Neural progenitor cell (in vitro differentiated cells): ENCODE measurements at places on chromosomes 6 and 20. TPM values are rescaled to one million over a fixed set of nuclear protein-coding genes. Genes with fewer than 3 reads are reported as not detected.
A peak's percentile ranks its signal among the peaks of the same experiment; 100 is the strongest.

Gene CST4
- not detected in 2 replicates for total RNA-seq

Gene HDGFL1
- total RNA-seq: not detected in 2 replicates

Gene ADGB
- total RNA-seq: not detected in 2 replicates

Gene BANF2
- not detected in 2 replicates for total RNA-seq

Gene TAF11
- total RNA-seq: 51.8 and 75.0 TPM in 2 replicates

Gene C6orf58
- total RNA-seq: not detected in 2 replicates

Gene LRFN2
- 0.40 TPM in 1 of 2 replicates, not detected in the other for total RNA-seq

Gene ENPP4
- 13.1 and 22.9 TPM in 2 replicates for total RNA-seq

Gene LPA
- not detected in 2 replicates for total RNA-seq

DNA sequence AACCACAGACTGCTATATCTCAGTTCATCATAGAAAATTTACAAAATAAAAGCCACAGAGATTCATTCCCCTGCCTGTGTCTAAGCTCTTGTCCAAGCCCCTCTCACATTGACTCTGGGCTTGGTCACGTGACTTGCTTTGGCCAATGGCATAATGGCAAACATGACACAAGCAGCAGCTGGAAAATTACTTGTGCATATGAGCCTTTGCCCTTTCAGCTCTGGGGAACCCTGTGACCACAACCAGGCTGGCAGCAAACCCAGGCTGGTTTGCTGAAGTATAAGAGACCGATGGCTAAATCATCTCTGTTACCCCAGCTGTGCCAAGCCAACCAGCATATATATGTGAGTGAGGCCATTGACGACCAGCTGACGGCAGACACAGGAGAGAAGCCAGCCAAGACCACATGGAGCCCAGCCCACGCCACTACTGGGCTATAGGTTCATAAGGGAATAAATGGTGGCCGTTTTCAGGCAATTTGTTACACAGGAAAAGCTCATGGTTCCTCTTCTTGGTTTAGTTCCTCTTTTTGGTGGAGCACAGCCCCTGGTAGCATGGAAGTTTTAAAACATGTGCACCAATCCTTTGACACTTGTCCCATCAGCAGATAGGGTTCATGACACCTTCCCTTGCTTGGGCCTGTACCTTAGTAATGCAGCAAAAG, 31.8 kb upstream of the RSPO4 start:
- no peak for DNase-seq

DNA sequence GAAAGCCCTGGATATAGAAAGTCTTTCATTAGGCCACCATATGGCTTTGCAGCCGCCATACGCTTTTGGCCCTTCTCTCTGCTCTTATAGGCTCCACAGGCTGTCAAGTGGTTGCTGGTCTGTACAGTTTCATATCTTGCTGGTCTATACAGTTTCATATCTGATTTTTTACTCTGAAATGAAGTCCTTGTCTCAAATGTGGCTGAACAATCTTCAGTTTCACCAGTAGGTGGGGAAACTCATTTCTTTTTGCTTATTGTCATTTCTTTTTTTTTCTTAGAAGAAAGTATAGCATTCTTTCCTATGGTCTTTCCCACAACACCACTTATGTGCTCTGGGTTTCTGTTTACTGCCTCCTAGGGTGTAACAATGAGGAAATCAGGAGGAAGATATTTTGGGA, 771.4 kb upstream of the MMS22L start:
- no peak for DNase-seq

GRCh38 chr6:128914051-128914450, 31.1 kb downstream of the LAMA2 start:
- no peak for DNase-seq

DNA sequence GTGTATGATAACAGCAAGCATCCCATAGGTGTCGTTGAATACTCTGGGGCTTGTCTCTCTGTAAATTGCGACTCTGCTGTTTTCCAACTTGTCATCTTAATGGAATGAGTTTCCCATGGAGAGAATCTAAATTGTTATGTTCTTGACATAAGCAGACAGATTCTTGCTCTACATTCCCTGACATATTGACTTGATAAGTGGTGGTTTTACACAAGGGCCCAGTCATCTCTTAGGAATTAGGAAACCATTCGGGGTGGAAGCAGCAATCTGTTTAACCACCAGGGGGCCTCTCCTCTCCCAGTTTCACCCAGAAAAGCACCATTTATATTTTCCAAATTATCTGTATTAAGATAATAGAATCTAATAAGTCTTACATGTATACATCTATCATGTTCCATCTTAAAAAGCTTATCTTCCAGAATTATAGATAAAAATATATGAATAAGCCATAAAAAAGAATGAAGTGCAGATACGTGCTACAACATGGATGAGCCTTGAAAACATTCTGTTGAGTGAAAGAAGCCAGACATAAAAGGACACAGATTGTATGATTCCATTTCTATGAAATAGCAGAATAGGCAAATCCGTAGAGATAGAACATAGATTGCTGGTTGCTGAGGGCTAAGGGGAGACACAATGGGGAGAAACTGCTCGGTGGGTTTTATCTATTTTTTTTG, 23.1 kb upstream of the MROH8 start:
- DNase-seq: peak; percentile 53

DNA sequence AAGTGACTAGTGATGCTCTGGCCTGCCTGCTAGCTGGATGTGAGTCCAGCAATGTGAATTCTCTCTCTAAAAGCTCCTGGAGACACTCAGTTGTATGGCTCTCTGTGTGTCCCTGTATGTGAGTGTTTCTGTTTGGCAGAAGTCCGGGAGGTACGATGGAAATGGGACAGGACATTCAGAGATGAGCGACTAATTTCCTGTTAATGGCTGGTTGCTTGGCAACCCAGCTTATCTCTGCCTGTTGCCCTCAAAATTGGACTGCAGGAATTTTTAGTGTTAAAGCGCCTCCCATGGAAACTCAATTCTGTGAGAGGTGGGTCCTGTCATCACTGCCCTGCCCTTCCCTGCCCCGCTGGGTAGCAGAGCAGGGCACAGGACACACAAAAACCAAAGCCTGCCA, 136.8 kb upstream of the LRFN2 start:
- DNase-seq: no peak

GRCh38 chr20:32982617-32983458, 21.4 kb downstream of the SUN5 start:
- DNase-seq: no peak

- no peak for DNase-seq
These were observed 75.2 kb downstream of the STXBP5 start for GRCh38 chr6:147279427-147279826.

- no peak for DNase-seq
These were observed 739.4 kb upstream of the FLRT3 start for GRCh38 chr20:15076785-15077184.

GRCh38 chr6:157055863-157056262, 267.5 kb downstream of the TMEM242 start:
- no peak for DNase-seq

DNA sequence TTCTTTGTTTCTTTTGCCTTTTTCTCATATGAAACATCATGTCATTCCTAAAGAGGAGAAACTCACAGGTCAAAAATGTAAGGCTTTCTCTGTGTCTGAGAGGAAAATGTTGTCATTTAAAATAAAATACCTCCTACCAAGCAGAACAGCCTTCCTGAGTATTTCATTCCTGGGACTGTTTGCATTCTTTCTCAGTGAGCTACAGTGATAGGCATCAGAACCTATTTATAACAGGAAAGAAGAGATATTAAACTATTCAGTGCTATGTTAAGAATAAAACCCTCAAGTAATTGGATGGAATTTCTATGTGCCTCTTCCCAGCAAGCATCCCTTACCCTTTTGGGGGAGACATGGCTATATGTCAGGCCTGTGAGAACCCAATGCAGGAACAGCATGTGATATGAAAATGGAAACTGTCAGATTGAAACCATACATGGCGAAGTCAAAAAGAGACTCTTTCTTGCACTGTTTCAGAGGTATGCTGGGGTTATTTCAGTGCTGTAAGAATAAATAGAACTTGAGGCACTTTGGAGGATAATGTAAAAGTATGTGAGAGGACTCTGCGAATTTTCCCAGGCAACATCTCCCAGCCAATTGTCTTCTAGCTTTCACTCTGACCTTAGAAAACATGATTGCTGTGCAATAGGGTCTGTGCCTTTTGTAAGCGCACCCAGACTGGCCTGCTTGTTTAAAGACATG, 133.8 kb upstream of the CCN2 start:
- no peak for DNase-seq

- DNase-seq: no peak
These were observed 32.6 kb downstream of the KCNK5 start for GRCh38 chr6:39196673-39197091.

GRCh38 chr6:24867104-24867703, 68.5 kb upstream of the ARMH2 start:
- no peak for DNase-seq

DNA sequence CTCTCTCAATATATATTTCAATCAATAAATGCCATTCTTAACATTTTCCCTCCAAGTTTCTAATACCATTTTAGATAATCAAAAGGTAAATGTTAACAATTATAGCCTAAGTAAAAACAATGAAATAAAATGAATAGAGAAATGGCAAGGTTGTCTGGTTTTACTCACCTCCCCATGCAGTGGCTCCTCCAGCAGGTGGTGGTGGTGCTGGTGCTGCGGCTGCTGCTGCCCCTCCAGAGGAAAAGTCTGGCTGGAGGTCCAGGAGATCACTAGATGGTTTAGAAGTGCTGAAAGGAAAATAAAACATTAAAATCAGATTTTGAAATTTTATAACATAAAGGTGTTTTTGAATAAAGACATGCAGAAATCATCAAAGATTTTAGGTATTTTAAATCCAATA, 93.2 kb downstream of the PRSS35 start:
- DNase-seq: peak; percentile 6
